C1 segment of cervical spinal cord (tissue), 14 donors: ENCODE measurements at places on chromosomes 7 and 10.

- no peak for DNase-seq
These were observed at the start of gene TTYH3 for GRCh38 chr7:2631946-2632732. Gene TTYH3 (plus strand): TSS chr7:2631986. CDS start chr7:2632156, 170 bp downstream.

GRCh38 chr7:15559416-15559928 is 2.3 kb downstream of the AGMO start:
- no peak for DNase-seq

DNA sequence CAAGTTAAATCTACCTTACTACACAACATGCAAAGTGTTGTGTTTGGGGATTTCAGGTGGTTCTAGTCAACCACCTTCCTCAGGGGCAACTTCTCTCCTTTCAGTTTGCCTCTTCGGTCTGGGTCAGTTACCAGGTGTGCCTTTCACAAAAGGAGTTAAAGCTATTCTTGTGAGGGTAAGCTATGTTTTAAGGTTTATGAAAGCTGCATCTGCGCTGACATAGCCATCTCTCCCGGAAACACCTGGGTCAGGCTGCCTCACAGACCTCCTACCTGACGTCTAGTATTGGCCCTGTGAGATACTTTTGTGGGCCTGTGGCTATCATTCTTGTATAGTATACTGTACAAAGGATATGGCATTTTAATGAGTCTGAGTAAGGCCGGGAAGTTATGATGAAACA is 67.7 kb upstream of the ITGA8 start:
- DNase-seq: no peak

GRCh38 chr7:29063236-29063635 is 83.1 kb downstream of the CPVL start:
- no peak for DNase-seq

- DNase-seq: no peak
These were observed 48.8 kb downstream of the ADCYAP1R1 start for GRCh38 chr7:31100871-31101270.

- DNase-seq: no peak
These were observed 74.8 kb downstream of the PARD3 start for GRCh38 chr10:34740321-34740720.

DNA sequence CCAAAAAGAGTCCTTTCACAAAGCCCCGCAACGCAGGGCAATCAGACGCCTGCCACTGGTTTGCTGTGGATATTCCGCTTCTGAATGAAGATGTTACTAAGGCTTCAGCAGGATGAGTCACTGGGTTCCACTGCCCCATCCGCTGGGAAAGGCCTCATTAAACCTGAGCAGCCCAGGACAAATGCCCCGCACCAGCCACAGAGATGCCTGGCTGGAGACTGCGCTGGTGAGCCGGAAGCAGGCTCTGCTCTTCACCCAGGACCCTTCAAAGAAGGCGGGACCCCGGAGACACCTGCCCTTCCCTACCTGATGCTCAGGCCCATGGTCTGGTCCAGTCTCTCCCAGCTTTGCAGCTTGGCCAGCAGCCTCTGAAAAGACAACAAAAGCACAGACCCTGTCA is 19.8 kb downstream of the MAD1L1 start:
- no peak for DNase-seq

DNA sequence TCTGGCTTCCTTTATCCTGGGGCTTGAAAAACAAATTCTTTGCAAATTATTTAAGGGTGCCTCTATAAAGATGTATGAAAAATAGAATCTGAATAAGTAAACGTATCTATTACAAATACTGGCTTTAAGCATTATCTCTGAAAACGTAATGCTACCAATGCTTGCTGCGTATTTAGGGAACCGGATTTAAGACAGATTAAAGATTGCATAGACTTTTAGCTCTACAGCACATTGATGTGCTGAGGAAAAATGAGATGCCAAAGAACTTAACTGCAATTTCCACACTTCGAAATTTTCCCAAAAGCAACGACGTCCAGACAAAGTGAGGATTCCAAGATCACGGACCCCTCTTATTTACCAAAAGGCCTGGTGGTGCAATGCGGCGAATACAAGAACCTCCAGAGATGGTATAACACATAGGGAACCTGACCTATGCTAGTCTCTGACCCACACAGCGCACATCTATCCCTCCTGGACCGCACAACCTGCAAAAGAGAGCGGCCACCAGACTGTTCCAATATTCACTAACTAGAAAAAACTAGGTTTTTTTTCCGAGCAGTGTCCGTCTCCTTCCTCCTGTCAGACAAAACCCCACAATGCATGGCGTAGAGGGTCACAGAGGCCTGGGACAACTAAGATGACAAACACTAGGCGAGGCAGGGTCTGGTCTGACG is 34.3 kb upstream of the PHF14 start:
- no peak for DNase-seq

GRCh38 chr10:44674536-44675386 is 236.4 kb upstream of the TMEM72 start:
- DNase-seq: no peak

GRCh38 chr10:30386801-30387588 is 37.9 kb upstream of the MTPAP start:
- DNase-seq: no peak

GRCh38 chr7:98202367-98203195 is 8.7 kb upstream of the BHLHA15 start:
- no peak for DNase-seq

DNA sequence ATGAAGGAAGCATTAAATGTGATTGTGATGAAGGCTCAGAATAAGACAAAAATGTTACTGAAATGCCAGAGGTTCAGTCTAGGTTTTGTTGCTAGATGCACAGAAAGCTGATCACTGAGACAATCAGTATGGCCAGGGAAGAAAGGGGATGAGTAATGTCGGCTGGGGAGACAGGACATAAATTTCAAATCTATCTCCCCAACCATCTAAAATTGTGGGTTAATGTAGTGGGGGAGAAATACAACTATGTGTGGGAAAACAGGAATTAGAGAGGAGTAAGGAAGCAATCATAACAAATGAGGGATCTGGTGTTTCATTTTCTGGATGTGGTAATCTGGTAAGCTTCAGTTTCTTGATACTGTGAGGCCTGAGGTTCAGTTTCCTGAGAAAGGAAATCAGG is 1111.0 kb downstream of the XPNPEP1 start:
- DNase-seq: no peak

GRCh38 chr7:2010101-2010500 is 222.6 kb downstream of the MAD1L1 start:
- no peak for DNase-seq

- DNase-seq: no peak
These were observed 904 bp downstream of the LBX1 start for GRCh38 chr10:101228153-101228965.

DNA sequence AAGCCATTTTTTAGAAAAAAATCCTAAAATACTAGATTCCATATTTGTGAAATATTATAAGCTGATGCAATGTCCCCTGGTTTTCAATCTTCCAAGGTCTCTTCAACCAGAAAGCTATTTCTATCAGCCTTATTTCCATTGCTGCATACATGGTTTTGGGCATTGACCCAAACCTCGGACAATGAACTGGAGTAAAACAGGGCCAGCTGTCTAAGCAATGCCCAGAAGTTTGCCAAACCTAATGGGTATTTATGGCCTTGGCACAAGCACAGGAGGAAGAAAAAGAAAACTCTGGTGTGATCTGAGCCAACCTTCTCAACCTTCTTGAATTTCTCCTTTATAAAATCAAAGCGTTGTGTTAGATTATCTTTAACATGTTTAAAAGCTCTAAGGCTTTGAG is 402.3 kb downstream of the DNAJB9 start:
- no peak for DNase-seq

DNA sequence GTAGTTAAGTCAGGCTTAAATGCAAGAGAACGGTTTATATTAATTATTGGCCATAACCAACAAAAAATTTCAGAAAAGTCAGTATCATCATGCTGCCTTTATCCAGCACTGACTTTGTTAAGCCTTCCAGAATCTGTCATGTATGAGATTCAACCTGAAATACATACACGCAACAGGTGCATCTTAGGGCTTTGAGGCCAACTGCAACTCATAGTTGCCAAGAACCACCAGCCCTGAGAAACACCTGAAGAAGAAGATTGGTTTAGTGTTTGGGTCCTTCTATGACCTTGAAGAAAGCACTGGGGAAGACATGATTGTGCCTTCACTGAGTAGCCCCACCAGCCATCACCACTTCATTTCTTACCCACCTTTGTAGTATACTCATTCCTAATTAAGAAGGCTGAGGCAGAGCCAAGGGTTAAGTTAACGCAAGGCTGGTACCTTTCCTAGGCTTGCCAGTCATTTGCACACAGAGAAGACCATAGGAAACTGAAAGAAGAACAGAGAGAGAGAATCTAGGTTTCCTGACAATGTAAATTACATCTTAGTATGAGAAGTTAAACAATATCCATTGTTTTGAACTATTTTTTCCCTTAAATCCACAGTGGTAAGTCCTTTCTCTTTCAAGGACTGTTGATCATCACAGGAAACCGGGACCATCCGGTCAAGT is 200.1 kb upstream of the PRKCQ start:
- DNase-seq: no peak

- DNase-seq: no peak
These were observed 709.1 kb upstream of the FZD8 start for GRCh38 chr10:36351159-36351558.

- no peak for DNase-seq
These were observed 28.1 kb downstream of the LRRC4 start for GRCh38 chr7:128003167-128003566.

DNA sequence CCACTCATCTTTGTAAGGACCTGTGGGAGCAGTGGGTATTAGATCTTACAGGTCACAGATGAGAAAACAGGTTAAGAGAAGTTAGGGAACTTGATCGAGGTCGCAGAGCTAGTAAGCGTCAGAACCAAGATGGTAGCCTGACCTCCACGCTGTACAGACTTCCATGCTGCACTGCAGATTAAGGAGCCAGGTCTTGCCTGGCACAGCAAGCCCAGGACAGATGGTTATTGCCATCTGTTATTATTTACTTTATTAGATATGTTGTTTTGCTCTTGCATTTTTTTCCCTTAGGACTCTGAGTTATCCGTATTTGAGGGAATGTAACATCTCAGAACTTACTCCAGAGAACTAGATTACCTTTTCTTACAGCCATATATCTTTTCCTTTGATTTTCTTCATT is 147.2 kb downstream of the NSUN6 start:
- no peak for DNase-seq

DNA sequence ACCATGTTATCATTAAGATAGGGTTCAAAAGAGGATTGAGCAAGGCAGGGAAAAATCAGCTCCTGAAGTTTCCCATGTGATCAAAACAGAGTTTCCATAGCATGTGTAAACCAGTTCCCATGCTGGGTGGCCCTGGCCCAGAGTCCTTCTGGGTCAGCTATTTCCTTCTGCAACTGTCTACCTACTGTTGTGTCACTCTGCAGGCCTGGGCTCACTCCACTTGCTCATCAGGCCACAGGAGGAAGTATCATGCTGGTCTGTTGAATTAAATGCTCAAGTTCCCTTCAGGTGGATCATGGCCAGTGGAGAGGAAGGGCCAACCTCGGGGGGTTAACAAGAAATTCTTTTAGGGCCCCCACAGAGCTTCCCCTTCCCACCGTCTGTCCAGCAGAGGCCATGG is 104.7 kb downstream of the GFRA1 start:
- no peak for DNase-seq

- DNase-seq: no peak
These were observed 126.2 kb upstream of the KCTD7 start for GRCh38 chr7:66502230-66503035.

DNA sequence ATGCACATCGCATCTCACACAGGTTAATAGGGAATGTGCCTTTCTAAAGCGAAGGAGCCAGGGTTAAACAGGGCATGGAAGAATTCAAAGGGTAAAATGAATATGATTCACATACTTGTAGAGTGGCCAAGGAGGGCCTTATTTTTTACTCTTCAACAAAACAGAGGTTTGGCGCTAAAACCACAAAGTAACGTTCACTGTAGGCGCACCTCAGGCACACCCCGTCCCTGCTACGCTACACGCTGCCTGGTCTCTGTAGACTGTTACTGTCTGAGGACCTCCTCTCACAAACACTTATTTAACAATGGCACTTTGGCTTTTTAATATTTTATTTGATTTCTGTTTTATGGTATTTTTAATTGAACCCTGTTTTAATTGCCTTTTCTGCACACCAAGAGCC is 462.1 kb upstream of the GALNT17 start:
- no peak for DNase-seq

- DNase-seq: no peak
These were observed 273.6 kb upstream of the HABP2 start for GRCh38 chr10:113279262-113279661.

- DNase-seq: no peak
These were observed 8.4 kb downstream of the DBNL start for GRCh38 chr7:44052771-44053365.

- no peak for DNase-seq
These were observed 280.4 kb downstream of the CELF2 start for GRCh38 chr10:11298116-11298515.

GRCh38 chr10:15605740-15606369 is 113.9 kb downstream of the ITGA8 start:
- DNase-seq: no peak

DNA sequence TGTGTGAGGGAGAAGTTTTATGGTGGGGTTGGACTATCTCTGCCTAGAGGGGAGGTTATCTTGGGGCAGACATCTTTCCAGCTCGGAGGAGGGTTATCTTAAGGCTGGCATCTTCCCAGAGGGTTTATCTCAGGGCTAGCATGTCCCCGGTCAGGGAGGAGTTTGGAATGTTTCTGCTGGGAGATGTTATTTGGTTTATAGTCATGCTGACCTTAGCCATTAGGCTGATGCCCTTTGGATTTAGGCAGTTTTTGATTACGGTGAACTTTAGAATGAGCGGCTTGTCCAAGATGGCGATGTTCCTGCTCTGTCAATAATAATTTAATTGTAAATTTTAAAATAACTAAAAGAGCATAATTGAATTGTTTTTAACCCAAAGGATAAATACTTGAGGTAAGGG is 236.4 kb downstream of the CACNB2 start:
- no peak for DNase-seq

- DNase-seq: no peak
These were observed 35.2 kb downstream of the TNRC18 start for GRCh38 chr7:5388273-5388901.

- DNase-seq: no peak
These were observed 170.8 kb upstream of the TCF7L2 start for GRCh38 chr10:112779025-112779770.

- no peak for DNase-seq
These were observed 96.9 kb downstream of the EVX1 start for GRCh38 chr7:27339478-27339877.

- no peak for DNase-seq
These were observed 19.4 kb downstream of the SCRN1 start for GRCh38 chr7:29970158-29970557.

- no peak for DNase-seq
These were observed 589.1 kb downstream of the MAGI2 start for GRCh38 chr7:78864339-78864738.

GRCh38 chr10:29921071-29921446 is 138.3 kb downstream of the JCAD start:
- no peak for DNase-seq

- no peak for DNase-seq
These were observed 86.8 kb downstream of the MPLKIP start for GRCh38 chr7:40047661-40048060.

- no peak for DNase-seq
These were observed 20.3 kb downstream of the EXOC4 start for GRCh38 chr7:133273227-133273626.

GRCh38 chr7:94250124-94250523 is 144.6 kb upstream of the COL1A2 start:
- no peak for DNase-seq

- DNase-seq: no peak
These were observed 53.4 kb downstream of the CFAP58 start for GRCh38 chr10:104406715-104407650.
